ENCODE measurements at places on chromosomes 3 and 15.

GRCh38 chr15:88896333-88897033, 1.1 kb upstream of the HAPLN3 start:
- no peak for DNase-seq

GRCh38 chr3:10371167-10371566, 50.3 kb upstream of the SEC13 start:
- no peak for DNase-seq

DNA sequence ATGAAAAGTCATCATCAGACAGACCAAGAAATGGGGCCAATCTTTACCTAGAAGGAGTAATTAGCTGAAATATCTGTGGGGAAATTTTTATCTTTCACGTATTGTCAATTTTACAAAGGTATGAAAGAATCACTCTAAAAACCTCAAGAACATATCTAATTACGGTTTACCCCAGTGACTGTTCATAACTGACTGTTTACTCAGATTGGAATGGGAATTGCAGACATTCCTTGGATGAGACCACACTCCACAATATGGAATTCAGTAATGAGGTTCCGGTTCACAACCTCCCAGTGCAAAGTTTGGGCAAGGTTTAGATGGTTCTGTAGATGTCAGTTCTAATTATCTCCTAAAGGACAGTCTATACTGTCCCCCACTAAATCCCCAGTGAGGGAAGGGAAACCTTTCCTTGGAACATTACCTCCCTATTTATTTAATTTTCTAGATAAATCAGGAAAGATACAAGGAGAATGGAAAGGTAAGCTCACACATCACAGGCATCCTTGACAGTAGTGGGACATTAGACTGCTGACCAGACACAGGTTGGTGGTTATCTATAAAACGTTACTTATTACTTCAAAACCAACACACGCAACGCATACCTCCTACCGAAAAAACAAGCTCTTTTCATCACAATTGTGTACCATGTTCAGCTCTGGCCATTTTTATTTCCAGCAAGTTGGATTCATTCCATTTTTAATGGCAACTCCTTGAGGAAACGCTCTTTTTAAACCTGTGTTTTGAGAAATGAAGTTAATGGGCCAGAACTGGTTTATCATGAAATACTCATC, 129.9 kb downstream of the RORA start:
- DNase-seq = no peak

GRCh38 chr15:80698676-80699075, 3.6 kb downstream of the ABHD17C start:
- DNase-seq = no peak

GRCh38 chr3:179473565-179473964, 22.3 kb upstream of the GNB4 start:
- DNase-seq = peak; percentile 54

DNA sequence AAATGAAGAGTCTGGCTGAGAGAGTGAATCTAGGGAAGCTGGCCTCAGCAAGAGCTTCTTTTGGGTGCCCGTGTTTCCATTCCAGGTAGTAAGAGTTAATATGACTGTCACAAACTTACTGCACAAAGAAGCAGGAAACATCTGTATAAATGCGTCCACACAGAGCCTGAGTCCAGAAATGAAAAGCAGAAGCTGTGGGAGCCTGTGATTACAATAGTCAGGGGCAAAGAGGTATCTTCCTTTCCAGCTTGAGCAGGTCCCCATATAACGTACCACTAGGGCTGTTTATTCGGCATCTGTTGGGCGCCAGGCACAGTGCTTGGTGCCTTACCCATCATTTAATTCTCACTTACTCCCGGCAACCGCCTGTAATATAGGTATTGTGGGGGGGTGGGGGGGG, 40.5 kb upstream of the B3GNT5 start:
- peak; percentile 75 for DNase-seq

DNA sequence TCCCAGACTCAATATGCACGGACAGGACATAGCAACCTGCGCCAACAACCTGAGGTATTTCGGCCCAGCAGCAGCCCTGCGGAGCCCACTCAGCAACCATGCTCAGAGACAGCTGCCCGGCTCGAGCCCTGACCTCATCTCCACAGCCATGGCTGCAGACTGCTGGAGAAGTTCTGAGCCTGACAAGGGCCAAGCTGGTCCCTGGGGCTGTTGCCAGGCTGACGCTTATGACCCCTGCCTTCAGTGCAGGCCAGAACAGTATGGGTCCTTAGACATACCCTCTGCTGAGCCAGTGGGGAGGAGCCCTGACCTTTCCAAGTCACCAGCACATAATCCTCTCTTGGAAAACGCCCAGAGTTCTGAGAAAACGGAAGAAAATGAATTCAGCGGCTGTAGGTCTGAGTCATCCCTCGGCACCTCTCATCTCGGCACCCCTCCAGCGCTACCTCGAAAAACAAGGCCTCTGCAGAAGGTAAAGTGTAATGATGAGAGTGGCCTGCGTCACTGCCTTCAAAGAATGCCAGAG, 25.5 kb downstream of the TMEM41A start:
- DNase-seq = no peak

GRCh38 chr3:160793722-160794252, 37.8 kb downstream of the PPM1L start:
- DNase-seq = no peak

- no peak for DNase-seq
These were observed 44.2 kb downstream of the SETD5 start for GRCh38 chr3:9441501-9442221.

DNA sequence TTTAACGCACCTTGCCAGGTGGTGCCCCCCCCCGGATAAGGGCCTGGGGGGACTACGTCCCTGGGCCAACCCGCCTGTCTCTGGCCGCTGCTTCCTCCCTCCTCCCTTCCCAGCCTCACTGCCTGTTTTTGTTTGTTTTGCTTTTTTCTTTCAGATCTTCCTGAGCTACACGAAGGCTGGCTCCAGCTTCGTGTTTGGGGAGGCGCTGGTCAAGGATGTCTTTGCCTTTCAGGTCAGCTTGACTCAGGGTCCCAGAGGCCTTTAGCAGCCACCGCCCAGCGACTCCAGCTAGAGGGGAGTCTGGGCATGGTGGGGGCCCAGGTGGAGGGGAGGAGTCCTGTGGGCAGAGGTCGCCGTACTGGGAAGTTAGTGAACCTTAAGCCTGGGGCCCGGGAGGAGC, 24.1 kb downstream of the SLC28A1 start:
- DNase-seq = no peak

GRCh38 chr3:141777957-141778813, 15.0 kb downstream of the GRK7 start:
- no peak for DNase-seq

GRCh38 chr15:65833501-65834205, 35.6 kb upstream of the RAB11A start:
- no peak for DNase-seq

DNA sequence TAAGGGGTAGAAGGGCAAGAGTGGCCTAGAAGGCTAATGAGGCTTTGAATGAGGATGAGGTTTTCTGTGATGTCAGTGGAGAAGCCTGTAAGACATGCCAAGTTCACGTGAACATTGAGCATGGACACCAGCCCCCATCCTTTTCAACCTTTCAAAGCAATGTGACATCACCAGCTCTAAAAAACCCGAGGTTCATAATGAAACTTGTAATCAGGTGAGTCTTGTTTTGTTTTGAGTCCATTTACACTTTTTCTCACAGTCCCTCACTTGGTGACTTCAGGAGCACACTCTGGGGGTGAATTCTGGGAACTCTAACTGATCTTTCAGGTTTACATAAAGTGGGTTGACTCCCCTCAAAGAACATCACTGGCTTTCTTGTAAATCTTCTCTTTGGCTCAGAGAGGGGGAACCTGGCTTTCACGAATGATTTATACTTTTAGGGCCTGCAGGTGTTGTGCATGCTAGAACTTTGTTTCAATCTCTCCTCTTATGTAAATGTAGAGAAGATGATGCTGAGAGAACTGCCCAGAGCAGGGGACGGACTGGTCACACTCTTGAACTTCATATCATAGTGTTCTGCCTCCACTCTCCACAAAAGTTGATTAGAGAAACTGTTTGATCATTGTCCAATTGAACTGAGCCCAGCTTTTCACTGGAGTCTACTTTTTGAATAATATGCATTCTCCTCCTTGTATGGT, 224.7 kb upstream of the SATB1 start:
- no peak for DNase-seq

DNA sequence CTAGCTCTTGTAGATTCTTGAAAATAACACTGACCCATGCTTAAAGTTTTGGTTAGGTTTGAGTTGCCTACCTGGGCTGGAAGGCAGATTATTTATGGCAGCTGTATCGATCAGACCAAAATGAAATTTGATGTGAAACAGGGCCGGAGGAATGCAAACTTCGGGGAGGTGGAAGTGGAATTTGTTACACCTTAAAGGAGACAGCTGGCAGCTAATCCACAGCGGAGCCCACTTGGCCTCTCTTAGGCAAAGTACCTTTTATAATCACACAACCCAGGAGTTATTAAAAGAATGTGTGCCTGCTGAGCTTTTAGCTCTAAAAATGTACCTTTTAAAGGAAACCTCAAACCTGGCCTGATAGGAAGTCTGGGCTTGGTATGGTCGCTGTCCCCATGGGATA, 250.9 kb upstream of the TPM1 start:
- no peak for DNase-seq

DNA sequence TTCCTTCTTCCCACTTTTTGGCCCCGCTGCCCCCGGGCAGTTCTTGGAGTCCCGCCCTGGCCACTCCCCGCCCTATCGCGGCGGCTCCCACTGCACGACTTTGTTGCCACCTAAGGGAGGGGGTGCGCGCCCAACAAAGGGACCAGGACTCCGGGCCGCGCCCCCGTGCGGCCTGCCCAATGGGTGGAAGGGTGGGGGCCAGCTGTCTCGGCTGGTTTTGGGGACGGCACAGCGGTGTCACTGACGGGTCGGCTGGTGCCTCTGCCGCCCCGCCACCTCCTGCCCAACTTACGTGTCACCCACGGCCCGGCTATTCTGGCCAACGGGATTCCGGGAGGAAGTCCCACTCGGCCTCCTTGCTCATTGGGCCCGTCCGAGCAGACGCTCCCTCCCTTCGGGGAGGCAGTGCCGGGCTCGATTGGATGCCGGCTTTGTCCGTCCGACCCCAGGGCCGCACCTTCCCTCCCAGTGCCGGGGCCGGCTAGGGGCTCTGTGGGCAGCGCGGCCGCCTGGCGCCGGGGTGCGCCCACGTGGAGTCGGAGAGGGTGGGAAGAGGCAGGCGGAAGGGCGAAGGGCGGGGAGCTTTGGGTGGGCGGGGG, at the start of gene GOLIM4:
TSS of gene GOLIM4 (minus strand) at position 314 of the 599 bp plus-strand sequence. CDS start 639 bp downstream, outside the sequence.
- peak; percentile 91 for DNase-seq

DNA sequence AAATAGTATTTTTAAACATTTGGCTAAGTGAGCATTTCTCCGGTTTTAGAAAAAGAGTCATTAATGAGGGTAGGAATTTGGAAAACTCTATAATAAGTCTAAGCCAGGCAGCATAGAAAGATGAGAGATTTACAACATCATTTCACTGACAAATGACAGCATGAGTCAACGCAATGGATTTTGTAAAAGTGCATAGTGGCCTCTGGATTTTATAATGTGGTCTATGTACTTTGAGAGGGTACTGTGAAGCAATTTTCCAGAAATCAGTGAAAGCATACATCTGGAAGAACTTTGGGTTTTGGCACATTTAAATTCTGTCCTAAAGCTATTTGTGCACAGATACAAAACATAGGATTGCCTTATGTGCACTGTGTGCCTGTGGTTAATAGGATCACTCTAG, 130.8 kb upstream of the CCNL1 start:
- no peak for DNase-seq

DNA sequence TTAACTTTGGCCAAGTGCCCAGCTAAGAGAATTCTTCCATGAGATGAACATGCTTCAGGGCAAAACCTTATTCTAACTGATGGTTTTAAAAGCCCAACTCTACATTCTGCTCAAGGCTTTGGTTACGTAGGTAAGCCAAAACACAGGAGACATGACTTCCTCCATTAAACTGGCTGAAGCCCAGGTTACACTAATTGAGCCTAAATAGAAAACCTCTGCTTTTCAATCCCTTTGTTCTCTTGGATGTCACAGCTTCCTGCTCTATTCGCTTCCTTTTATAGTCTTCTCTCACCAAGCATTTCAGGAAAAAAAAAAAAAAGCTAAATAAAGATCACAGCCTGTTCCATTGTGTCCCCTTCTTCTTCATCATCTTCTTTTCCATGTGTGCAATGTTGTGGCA, 420.4 kb downstream of the TIGIT start:
- DNase-seq = no peak

GRCh38 chr3:141308588-141309218, 59.6 kb upstream of the ZBTB38 start:
- DNase-seq = no peak

- no peak for DNase-seq
These were observed 53.7 kb downstream of the CD47 start for GRCh38 chr3:108036984-108037741.

DNA sequence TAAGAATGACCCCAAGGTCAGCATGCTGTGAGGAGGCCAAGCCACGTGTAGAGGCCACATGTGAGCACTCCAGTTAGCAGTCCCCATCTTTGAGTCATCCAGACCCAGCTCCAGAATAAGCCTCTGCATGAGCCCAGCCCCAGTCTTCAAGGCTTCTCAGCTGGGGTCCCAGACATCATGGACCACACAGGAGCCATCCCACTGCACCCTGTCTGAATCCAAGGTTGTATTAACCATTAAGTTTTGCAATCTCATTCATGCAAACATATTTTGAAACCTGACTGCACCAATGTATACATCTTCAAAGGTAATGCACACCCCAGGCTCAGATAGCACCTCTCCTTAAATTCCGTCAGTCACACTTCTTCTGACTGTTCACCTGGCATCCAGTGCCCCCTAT, 249.1 kb upstream of the CHRNA7 start:
- DNase-seq = no peak

DNA sequence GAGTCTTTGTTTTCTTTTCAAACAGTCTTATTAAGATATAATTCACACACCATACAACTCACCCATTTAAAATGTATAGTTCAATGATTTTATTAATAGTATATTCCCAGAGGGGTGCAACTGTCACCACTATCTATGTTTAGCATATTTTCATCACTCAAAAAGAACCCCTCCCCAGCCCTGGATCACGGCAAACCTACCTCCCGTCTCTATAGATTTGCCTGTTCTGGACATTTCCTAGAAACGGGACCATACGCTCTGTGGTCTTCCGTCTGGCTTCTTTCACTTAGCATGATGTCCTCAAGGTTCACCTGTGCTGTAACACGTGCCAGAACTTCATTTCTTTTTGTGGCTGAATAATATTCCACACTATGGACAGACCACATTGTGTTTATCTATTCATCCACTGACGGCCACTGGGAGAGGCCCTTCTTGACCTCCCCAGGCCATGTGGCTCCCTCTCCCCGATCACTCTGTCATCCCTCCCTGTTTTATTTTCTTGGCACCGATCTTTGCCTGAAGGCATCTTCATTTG, 56.4 kb downstream of the IQSEC1 start:
- no peak for DNase-seq

- DNase-seq = no peak
These were observed 76.0 kb downstream of the GOLGA8G start for GRCh38 chr15:28456476-28457395.

DNA sequence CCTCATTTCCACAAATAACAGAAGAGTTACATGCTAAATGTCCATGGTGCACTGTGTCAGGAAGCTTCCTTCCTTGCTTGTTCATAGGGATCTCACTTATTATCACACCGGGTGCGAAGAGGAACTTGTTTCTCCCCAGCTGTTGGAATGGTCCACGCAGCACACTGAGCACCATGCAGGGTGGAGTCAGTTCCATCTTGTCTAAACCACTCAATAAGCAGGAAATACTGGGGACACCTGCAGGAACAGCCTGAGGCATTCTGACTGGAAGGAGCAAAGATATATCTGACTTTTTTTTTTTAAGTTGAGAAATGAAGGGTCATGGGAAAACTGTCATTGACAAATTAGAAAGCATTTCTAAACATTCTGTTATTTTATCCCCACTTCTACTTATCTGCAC, 70.0 kb upstream of the WDR72 start:
- no peak for DNase-seq
